Right atrium auricular region (tissue), 2 donors: ENCODE measurements at places on chromosomes 2 and 18. TPM values are rescaled to one million over a fixed set of nuclear protein-coding genes. Genes with fewer than 3 reads are reported as not detected.
A peak's percentile ranks its signal among the peaks of the same experiment; 100 is the strongest.

Gene SCN1A
- not detected for total RNA-seq

Gene MATN3
- total RNA-seq, result not detected

Gene CCDC102B
- 5.9 TPM for total RNA-seq

Gene CNGA3
- not detected for total RNA-seq

DNA sequence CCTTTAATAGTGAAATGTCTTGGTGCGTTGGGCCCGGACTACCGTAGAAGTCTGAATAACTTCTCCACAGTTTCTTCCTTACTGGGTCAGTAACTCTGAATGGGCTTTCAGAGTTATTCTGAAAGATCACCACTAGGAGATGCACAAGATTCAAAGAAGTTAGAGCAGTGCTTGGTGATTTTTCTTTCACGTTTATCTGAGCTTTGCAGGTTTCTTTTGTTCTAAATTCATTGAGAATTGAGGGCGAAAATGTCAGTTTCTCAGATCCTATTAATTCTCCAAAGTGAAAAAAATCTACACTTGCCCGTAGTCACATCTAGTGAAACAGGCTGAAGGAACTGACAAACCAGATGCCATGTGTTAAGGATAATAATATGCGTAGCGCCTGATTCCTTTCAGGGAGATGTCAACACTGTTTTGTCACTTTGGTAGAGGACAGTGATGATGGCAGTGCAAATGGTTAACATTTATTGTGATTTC lies 70.1 kb downstream of the QPCT start:
- DNase-seq, result no peak
- H3K27me3 ChIP-seq, result no peaks in the 10 kb centered on the region
- peak overlapping the region; percentile 41 for H3K27ac ChIP-seq
- H3K4me1 ChIP-seq, result no peaks in the 10 kb centered on the region
- H3K36me3 ChIP-seq, result no peaks in the 10 kb centered on the region
- H3K4me3 ChIP-seq, result no peak overlapping the region

DNA sequence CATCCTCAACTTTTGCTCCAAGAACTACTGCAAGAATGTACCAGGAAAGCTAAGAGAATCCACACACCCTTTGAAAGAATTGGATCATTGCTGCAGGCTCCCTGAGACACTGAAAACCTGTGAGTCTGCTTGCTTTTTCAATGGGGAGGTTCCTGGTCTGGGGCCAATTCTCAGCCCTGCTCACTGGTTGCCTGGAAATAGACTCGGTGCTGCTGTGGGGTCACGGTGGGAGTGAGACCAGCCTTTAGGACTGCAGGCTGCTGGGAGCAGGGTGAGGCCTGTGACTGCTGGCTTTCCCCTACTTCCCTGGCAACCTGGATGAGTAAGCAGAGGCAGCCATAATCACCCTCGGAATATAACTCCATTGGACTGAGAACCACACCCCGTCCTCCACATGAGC lies 569.3 kb downstream of the DPP10 start:
- no peak for DNase-seq
- no peaks in the 10 kb centered on the region for H3K36me3 ChIP-seq
- no peak overlapping the region for H3K4me3 ChIP-seq
- no peak overlapping the region for H3K27ac ChIP-seq
- no peaks in the 10 kb centered on the region for H3K27me3 ChIP-seq
- no peaks in the 10 kb centered on the region for H3K4me1 ChIP-seq

- H3K27ac ChIP-seq, result no peak overlapping the region
- H3K4me3 ChIP-seq, result no peak overlapping the region
- no peaks in the 10 kb centered on the region for H3K27me3 ChIP-seq
Measured at GRCh38 chr2:65277791-65278483, 50.3 kb downstream of the ACTR2 start.

GRCh38 chr2:129233751-129234406 lies 745.6 kb upstream of the RAB6C start:
- no peak overlapping the region for H3K4me3 ChIP-seq
- H3K27ac ChIP-seq, result no peak overlapping the region
- H3K4me1 ChIP-seq, result no peaks in the 10 kb centered on the region
- H3K36me3 ChIP-seq, result no peaks in the 10 kb centered on the region
- H3K27me3 ChIP-seq, result no peaks in the 10 kb centered on the region
- DNase-seq, result no peak
